Lower lobe of right lung (tissue), 2 donors: ENCODE measurements at places on chromosomes 2 and 18. TPM values are rescaled to one million over a fixed set of nuclear protein-coding genes. Genes with fewer than 3 reads are reported as not detected.

Gene RFX8
- not detected for total RNA-seq

Gene GRB14
- total RNA-seq = 4.6 TPM

Gene GALNT13
- total RNA-seq = 2.4 TPM

Gene OSBPL1A
- 50.6 TPM for total RNA-seq

Gene SERPINB2
- not detected for total RNA-seq
